ENCODE measurements at places on chromosomes 6 and 20. TPM values are rescaled to one million over a fixed set of nuclear protein-coding genes. Genes with fewer than 3 reads are reported as not detected.

The CPNE1 gene
- polyA plus RNA-seq, result 244 TPM

DNA sequence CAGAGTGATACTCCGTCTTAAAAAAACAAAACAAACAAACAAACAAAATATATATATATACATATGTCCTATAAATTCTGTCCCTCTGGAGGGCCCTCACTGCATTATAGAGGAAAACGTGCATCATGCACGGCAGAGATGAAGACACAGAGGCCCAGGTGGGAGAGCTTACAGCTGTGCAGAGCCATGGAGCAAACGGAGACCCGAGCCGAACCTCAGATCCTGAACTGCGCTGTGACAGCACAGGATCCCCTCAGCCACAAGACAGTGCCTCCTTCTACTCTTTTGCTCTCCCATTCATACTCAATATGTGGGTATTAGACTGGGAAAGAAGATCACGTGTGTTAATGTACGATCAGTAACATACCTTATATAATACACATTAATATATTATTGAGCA lies 81.6 kb downstream of the ZNF217 start:
- DNase-seq, result no peak

DNA sequence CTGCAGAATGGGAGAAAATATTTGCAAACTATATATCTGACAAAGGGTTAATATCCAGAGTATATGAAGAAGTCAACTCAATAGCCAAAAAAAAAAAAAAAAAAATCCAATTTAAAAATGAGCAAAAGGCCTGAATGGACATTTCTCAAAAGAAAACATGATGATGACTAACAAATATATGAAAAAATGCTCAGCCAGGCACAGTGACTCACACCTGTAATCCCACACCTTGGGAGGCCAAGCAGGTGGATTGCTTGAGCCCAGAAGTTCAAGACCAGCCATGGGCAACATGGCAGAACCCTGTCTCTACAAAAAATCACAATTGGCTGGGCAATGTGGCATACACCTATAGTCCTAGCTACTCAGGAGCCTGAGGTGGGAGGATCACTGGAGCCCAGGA lies 2.1 kb upstream of the ECHDC1 start:
- DNase-seq, result no peak

The OOEP gene
- not detected for polyA plus RNA-seq

The SHLD1 gene
- 6.5 TPM for polyA plus RNA-seq

The EPHA7 gene
- 0.29 TPM for polyA plus RNA-seq

GRCh38 chr6:36320475-36320874 lies 16.2 kb downstream of the BNIP5 start:
- DNase-seq, result peak; percentile 6

DNA sequence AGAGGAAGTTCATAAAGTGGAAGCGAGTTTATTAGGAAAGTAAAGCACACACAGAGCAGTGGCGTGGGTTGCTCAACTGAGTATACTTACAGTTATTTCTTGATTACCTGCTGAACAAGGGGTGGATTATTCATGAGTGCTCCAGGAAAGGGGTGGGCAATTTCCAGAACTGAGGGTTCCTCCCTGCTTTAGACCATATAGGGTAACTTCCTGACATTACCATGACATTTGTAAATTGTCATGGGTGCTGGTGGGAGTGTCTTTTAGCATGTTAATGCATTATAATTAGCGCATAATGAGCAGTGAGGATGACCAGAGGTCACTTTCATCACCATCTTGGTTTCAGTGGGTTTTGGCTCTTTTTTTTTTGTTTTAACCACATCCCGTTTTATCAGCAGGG lies 29.8 kb downstream of the PDYN start:
- no peak for DNase-seq

The SNAI1 gene
- 8.0 TPM for polyA plus RNA-seq

The SLC24A3 gene
- polyA plus RNA-seq, result 0.04 TPM

DNA sequence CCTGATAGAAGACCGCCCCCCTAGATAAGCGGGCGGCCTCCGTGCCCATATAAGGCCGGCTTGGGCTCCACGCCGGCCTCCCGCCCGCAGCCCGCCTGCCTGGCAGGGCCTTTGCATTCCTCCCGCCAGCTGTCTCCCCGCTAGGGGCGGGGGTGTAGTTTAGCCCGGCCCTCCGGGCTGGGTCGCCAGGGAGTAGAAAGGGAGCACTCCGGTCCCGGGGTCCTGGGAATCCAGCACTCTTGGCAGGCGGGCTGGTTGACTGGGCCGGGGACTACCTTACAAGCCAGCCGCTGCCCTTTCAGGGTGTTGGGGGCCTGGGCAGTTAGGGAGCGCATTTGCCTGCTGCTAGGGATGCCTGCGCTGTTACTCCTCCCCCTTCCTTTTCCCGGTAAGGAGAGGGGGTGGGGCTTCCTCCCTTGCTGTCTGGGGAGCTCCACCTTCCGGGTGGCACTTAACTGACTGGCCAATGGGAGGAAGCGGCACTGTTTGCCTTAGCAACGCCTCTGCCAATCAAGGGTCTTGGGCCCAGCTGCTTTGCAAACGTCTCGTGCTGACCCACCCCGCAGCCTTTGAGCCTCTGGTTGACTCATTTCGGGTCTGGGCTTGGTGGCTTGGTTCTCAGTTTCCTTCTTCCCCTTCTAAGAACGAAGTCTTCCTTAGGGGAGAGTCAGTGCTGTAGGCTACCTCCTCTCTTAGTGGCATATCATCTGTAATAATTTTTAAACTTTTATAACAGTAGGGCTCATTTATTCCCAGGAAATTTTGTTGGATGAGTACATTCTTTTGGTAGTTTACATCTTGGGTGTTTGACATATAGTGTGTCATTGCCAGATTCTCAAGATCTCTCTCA lies 3.4 kb downstream of the SRF start:
- DNase-seq, result peak; percentile 98

- no peak for DNase-seq
Measured at GRCh38 chr6:12162213-12162612, 127.9 kb upstream of the EDN1 start.

The PET117 gene
- 25.0 TPM for polyA plus RNA-seq

DNA sequence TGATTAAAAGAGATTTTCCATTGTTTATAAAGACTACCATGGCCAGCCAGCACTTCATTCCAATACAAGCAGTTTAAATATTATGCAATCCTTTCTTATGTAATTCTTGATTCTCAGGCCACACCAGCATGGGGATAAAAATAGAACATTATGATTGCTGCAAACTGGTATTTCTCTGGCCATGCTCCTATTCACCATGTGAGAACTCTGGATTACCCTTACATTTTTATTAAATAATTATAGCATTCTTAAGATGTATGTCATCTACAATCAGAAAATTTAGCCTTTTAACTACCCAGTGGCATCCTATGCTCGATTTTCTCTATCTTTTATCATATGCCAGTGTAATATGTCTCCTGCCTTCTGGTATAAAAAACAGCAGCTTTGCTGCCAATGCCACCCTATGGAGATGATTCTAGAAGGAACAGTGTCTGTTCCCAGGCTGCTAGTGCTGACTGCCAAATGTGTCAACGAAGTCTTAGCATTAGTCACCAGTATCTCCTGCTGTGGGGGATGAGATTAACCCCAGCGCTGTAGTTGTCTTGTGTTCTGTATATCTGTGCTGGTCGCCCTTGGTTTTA lies 501.4 kb downstream of the BCKDHB start:
- DNase-seq, result peak; percentile 26
